SJCRH30 (cell line): ENCODE measurements at places on chromosomes 5 and 9. TPM values are rescaled to one million over a fixed set of nuclear protein-coding genes. Genes with fewer than 3 reads are reported as not detected.

The SPINK7 gene
- not detected in 2 replicates for total RNA-seq

DNA sequence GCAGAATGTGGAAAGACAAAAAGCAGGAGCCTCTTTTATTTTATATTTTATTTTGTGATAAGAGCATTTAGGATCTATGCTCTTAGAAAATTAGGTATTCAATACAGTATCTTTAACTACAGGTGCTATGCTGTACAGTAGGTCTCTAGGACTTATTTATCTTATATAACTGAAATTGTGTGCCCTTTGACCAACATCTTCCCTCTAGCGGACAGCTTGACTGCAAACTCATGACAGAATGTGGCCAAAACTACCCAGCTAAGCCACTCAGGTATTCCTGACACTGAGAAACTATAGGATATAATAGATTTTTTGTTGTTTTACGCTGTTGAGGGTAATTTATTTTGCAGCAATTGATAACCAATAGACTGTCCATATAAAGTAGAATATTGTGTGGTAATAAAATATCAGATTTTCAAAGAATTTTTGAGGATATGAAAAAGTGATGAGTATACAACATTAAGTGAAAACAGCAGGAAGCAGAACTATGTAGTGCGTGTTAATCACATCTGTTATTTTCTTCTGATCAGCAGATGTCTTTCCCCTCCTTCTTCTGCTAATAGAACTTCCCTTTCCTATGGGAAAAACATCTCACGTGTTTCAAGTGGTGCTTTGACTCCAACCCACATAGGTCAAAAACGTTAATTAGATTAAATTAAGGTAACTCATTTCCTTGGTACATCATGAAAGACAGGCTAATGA lies 69.9 kb upstream of the SELENOP start:
- H3K36me3 ChIP-seq = no peaks in the 10 kb centered on the region
- no peaks in the 10 kb centered on the region for H3K27me3 ChIP-seq
- no peak overlapping the region for H3K4me3 ChIP-seq
- H3K27ac ChIP-seq = no peak overlapping the region
- H3K4me1 ChIP-seq = peaks cover 9% of the 10 kb centered on the region

- peaks cover 18% of the 10 kb centered on the region for H3K27me3 ChIP-seq
- no peak overlapping the region for H3K4me3 ChIP-seq
- DNase-seq = no peak
- no peak overlapping the region for H3K27ac ChIP-seq
Measured at GRCh38 chr9:132216861-132217619, 55.2 kb downstream of the NTNG2 start.

- H3K27me3 ChIP-seq = no peaks in the 10 kb centered on the region
- no peaks in the 10 kb centered on the region for H3K4me1 ChIP-seq
- DNase-seq = peak; percentile 42
Measured at GRCh38 chr9:71036501-71036900, 84.9 kb downstream of the TRPM3 start.

- no peak overlapping the region for H3K4me3 ChIP-seq
- DNase-seq = peak; percentile 88
- no peaks in the 10 kb centered on the region for H3K36me3 ChIP-seq
- peak overlapping the region; percentile 1; the same call in 1 of the 2 replicates for H3K27ac ChIP-seq
Measured at GRCh38 chr9:115591584-115591984, 473.6 kb upstream of the TNC start.

GRCh38 chr9:133693116-133693515 lies 45.0 kb downstream of the SARDH start:
- H3K27ac ChIP-seq = no peak overlapping the region
- peaks cover 39% of the 10 kb centered on the region for H3K4me1 ChIP-seq
- peaks cover 3% of the 10 kb centered on the region; the same call in 1 of the 2 replicates for H3K36me3 ChIP-seq
- no peaks in the 10 kb centered on the region for H3K27me3 ChIP-seq

The NMRK1 gene
- 53.3 and 55.0 TPM in 2 replicates for total RNA-seq

DNA sequence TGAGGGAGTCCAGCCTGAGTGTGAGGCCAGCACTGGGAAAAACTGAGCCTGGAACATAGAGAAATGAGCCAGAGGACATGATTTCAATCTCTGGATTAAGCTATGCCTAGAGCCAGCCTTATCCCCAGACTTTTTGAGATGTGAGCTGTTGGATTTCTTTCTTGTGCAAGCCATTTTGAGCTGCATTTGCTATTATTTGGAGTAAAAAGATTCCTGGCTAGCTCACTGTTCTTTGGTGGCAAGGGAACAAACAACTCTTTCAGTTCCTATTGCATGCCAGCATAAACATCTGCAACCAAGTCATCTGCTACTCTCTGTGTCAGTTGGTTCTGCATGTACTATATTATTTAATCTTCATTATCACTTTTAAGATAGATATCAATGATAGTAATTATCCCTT lies 70.1 kb upstream of the MAN2A1 start:
- DNase-seq = no peak
- H3K4me3 ChIP-seq = no peak overlapping the region
- H3K27ac ChIP-seq = no peak overlapping the region
- no peaks in the 10 kb centered on the region for H3K27me3 ChIP-seq
- no peaks in the 10 kb centered on the region for H3K36me3 ChIP-seq

- no peaks in the 10 kb centered on the region for H3K27me3 ChIP-seq
- H3K36me3 ChIP-seq = no peaks in the 10 kb centered on the region
- DNase-seq = no peak
- peaks cover 31% of the 10 kb centered on the region for H3K4me1 ChIP-seq
- H3K4me3 ChIP-seq = no peak overlapping the region
Measured at GRCh38 chr9:16090907-16091629, 538.2 kb downstream of the CCDC171 start.

The TGFBR1 gene
- 85.0 and 97.4 TPM in 2 replicates for total RNA-seq

The BICD2 gene
- total RNA-seq = 64.6 and 65.1 TPM in 2 replicates

GRCh38 chr5:178589180-178590140 lies 733 bp downstream of the COL23A1 start:
- no peak for DNase-seq
- no peaks in the 10 kb centered on the region for H3K36me3 ChIP-seq
- no peaks in the 10 kb centered on the region for H3K4me1 ChIP-seq
- no peak overlapping the region for H3K4me3 ChIP-seq
- H3K27ac ChIP-seq = no peak overlapping the region
- no peaks in the 10 kb centered on the region for H3K27me3 ChIP-seq

The HSPB3 gene
- total RNA-seq = 0.51 and 0.86 TPM in 2 replicates

DNA sequence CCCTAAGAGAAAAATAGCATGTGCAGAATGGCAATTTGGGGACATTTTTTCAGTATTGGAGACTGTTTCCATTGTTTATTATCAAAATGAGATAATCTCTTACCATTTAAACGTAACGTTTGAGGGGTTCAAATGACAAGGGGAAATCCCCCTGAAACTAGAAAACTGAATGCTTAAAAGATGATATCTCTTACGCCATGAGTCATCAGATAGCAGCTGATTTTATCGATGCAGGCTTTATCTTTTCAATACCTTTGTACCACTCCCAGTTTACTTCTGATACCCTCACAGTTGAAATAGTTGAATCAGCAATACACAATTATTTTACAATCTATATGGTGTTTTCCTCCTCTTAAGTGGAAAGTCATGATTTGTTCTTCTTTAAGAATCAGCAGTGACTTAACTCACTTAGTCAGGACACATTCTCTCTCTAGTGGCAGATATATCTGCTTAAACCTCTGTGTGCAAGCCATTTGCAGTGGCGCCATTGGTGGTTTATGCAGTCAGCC lies 29.2 kb downstream of the OSMR start:
- H3K36me3 ChIP-seq = no peaks in the 10 kb centered on the region
- H3K4me1 ChIP-seq = no peaks in the 10 kb centered on the region
- no peak overlapping the region for H3K4me3 ChIP-seq
- no peak overlapping the region for H3K27ac ChIP-seq
- no peaks in the 10 kb centered on the region; the same call in 1 of the 2 replicates for H3K27me3 ChIP-seq
- DNase-seq = no peak

GRCh38 chr9:88952086-88952615 lies 39.1 kb upstream of the S1PR3 start:
- H3K27me3 ChIP-seq = no peaks in the 10 kb centered on the region
- no peak for DNase-seq
- no peak overlapping the region for H3K27ac ChIP-seq
- H3K4me3 ChIP-seq = no peak overlapping the region

The FOXI1 gene
- total RNA-seq = not detected in 2 replicates

The TIMD4 gene
- not detected in 2 replicates for total RNA-seq

GRCh38 chr5:172733131-172733973 lies 37.6 kb downstream of the DUSP1 start:
- H3K36me3 ChIP-seq = no peaks in the 10 kb centered on the region
- H3K27ac ChIP-seq = peak overlapping the region; percentile 77
- H3K27me3 ChIP-seq = no peaks in the 10 kb centered on the region; the same call in 1 of the 2 replicates
- H3K4me1 ChIP-seq = peaks cover 27% of the 10 kb centered on the region; the same call in 1 of the 2 replicates
- peak; percentile 76 for DNase-seq
